ENCODE measurements at places on chromosomes 3 and 15.

GRCh38 chr3:190849607-190850006, 12.9 kb downstream of the GMNC start:
- no peak for DNase-seq

- DNase-seq = no peak
Observed at GRCh38 chr15:86741917-86742316, 662.2 kb downstream of the AGBL1 start.

GRCh38 chr3:40580494-40581091, 55.8 kb downstream of the ZNF621 start:
- DNase-seq = peak; percentile 44

DNA sequence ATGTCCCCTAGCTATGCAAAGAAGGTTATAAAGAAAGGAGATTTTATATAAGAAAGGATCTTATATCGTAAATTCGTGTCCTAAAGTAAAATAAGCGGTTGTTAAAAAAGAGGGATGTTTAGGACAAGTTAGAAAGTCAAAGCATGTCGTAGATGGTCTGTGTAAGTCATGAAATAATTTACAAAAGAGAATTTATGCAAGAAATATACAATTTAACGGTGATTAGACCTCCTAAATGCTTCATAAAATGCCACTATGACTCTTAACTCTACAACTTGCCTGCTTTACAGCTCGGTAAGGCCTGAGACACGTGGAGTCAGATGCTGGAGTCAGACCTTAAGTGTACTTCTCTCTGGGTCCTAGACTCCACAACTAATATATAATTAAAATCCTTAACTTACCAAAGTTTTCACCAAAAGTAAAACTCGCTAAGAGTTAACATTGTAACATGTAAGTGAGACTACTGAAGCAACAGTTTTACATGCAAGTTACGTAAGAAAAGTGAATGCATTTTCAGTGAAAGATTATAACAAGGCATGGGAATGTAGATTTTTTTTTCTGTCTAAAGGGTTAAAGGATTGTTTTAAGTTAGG, 13.3 kb upstream of the SRPRB start:
- no peak for DNase-seq

- no peak for DNase-seq
Observed at GRCh38 chr3:69408542-69408941, 22.7 kb upstream of the FRMD4B start.

DNA sequence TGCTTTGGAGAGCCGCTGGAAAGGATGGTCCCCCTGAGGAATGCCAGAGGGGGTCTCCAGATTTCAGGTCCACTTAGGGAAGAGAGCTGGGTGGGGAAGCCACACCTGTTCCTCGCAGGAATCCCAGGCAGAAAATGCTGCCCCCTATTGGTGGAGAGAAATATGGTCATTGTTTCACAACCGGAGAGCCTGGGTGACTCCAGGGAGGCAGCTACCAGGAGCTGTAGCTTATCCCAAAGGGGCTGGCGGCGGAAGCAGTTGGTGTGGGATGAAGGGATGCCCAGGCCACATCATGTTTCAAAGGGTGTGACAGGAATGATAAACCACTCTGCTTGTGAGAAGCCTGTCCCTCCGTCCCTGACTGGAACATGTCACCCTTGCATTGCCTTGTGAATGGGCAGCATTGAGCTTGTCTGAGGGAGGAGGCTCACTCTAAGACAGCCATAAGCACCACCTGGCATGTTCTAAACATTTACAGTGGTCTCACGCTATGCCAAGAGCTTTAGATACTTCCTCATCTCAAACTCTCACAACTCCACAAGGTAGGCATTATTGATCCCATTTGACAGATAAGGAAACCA, 34.5 kb downstream of the POMGNT2 start:
- DNase-seq = no peak

DNA sequence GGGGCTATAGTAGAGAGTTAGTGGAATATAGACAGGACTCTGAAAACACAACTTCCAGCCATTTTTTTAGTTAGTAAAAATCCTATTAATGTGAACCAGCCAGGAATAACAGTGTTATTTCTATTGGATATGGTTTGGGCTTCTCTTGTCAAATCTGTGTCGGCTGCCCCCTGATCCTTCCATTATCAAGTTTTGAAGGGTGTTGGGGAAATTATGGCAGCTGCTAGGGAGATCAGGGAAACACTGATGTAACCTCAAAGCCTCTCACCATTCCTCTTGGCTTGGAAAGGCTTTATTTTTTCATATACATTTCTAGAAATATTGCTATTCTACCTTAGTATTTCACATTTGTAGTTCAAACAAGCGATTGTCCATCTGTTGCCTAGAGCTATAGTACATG, 293.7 kb upstream of the TPRG1 start:
- no peak for DNase-seq
